NCI-H524 treated with DMSO at 0.1 percent for 48 hours (cell line): ENCODE measurements at places on chromosomes 5 and 9.
A peak's percentile ranks its signal among the peaks of the same experiment; 100 is the strongest.

GRCh38 chr9:137550231-137550621 lies at the start of gene PNPLA7:
Gene PNPLA7, minus strand, starts transcription at chr9:137550402. Its CDS starts 205 bp downstream, at chr9:137550197.
- DNase-seq, result peak; percentile 36

GRCh38 chr9:5897851-5898250 lies 7.2 kb downstream of the MLANA start:
- no peak for DNase-seq

DNA sequence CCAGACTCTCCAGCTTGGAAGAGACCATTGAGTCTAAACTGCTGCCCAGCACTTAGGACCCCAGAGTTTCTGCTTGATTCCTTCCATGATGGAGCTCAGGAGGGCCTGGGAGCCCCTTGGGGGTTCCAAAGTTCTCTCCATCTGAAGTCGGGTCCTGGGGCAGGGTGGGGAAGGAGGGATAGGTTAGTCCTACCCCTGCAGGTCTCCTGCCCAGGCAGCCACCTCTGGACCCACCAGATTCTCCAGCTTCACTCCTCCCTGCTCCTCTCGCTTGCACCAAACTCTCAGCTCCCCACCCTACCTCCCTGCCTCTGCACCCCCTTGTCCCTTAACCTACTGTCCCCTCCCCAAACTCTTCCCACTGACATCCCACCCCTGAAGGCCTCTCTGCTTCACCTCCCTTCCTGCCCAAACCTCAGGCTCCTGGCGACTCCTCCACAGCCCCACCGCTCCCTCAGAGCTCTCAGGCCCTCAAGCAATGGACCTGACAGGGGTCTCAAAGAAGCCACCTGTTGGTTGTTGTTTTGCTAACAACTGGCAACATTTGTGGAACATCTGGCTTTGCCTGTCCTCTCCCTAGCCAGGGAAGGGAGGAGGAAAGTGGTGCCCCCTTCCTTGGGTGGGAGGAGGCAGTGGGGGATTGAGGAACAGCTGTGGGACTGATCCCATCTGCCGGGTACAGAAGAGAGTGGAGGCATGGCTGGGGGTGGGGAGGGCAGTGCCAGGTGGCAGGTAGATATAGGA lies 137.5 kb downstream of the RGS3 start:
- DNase-seq, result peak; percentile 66

GRCh38 chr5:149238540-149238939 lies 33.1 kb upstream of the AFAP1L1 start:
- DNase-seq, result no peak

DNA sequence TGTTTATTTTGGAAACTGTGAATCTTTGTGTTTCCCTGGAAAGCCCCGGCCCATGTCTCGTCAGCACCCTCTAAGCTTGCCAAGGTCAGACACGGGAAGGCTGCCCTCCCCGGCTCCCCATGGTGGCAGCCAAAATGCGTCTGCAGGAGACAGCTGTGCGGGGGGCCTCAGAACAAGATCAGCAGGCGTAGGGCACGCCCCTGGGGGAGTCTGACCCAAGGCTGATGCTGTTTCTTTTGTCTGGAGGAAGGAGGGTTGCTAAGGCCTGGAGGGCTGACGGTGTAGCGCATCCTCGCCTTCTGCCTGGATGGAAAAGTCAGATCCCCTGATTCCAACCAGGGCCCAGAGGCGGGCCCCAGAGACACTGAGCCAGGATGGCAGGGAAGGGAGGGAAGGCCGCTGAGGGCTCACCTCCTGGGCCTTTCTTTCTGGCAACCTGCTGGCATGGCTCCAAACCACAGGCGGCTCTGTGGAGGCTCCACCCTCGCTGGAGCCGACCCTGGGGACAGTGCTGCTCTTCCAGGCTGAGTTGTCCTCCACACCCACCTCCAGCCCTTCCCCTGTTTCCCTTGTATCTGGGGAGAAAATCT lies 57.2 kb downstream of the OLFM1 start:
- DNase-seq, result no peak

DNA sequence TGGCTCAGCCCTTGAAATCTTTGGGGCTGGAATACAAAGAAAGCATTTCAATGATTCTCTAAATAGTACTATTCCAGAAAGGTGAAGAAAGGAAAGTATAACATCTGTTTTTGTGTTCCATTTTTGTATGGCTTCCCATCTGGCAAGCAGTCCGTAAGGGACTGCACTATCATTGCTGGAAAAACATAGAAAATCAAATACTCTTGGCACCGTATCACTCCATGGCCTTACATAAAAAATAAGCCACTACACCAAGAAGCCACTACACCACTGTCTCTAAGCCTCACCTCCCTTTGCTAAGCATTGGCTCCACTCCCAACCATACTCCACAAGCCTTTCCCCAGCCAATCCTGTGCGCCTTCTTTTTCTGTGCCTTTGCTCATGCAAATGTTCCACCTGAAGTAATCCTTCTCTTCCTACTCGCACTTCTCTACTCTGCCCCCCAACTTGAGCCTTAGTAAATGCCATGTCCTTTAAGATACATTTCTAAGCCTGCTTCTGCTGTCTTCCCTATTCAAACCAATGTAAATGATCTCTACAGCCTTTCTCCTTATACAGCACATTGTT lies 454.6 kb upstream of the TUSC1 start:
- DNase-seq, result no peak

GRCh38 chr9:93894691-93895079 lies 60.5 kb downstream of the BARX1 start:
- no peak for DNase-seq

GRCh38 chr9:130406278-130406895 lies 38.4 kb upstream of the ASS1 start:
- DNase-seq, result no peak

DNA sequence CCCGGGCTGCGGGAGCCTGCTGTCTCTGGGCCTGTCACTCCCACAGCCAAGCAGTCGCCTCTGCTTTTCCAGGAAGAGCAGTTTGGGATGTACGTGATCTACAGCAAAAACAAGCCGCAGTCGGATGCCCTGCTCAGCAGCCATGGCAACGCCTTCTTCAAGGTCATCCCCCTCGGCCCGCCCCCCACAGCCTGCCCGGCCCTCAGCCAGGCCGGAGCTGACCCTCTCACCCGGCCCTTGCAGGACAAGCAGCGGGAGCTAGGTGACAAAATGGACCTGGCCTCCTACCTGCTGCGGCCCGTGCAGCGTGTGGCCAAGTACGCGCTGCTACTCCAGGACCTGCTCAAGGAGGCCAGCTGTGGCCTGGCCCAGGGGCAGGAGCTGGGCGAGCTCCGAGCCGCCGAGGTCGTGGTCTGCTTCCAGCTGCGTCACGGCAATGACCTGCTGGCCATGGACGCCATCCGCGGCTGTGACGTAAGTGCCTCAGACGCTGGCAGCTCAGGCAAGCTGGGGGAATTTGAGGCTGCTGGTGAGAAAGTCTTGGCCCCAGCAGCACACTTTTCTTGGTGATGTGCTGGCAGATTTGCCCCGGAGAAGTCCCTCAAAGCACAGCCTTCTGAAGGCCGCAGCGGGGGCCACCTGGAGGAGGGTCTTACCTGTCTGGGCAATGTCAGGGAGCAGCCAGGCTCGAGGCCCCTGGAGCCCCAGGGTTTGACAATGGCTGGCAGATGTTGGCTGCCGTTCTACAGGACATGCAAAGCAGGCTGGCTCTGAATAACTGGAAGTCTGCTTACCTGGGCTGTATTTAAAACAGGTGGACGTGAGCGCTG lies 20.1 kb upstream of the LRRC14B start:
- DNase-seq, result no peak

- DNase-seq, result no peak
These were observed 94.1 kb downstream of the FGF18 start for GRCh38 chr5:171513591-171513990.

- no peak for DNase-seq
These were observed 230.3 kb downstream of the PAPPA start for GRCh38 chr9:116383936-116384335.

DNA sequence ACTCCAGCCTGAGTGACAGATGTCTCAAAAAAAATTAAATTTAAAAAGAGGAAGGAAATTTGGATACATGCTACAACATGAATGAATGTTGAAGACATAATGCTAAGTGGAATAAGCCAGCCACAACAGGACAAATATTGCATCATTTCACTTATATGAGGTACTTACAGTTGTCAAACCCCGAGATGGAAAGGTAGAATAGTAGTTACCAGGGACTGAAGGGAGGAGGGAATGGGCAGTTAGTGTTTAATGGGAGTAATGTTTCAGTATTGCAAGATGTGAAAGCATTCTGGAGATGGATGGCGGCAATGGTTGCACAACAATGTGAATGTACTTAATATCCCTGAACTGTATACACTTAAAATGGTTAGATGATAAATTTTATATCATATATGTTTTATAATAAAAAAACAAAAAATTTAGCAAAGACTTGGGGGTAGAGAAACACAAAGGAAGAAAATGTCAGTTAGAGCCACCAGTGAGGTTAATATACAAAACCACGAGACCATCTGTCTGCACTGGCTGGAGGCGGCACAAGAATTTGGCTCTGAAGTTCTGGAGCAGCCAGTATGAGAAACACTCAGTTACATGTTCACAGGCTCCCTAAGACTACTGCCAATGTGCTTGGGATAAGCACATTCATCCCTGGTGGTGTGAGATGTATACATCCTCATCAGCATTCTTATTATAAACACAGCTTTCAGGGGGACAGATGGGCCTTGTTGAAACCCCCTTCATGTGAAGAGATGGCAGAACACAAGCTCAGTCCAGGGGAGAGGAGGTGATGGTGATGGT lies 37.0 kb upstream of the RPS23 start:
- DNase-seq, result no peak

GRCh38 chr9:26247861-26248260 lies 569.6 kb upstream of the TUSC1 start:
- no peak for DNase-seq

GRCh38 chr5:102918986-102919610 lies 164.0 kb downstream of the PAM start:
- DNase-seq, result peak; percentile 23

- no peak for DNase-seq
These were observed 572.5 kb upstream of the RGMB start for GRCh38 chr5:98200726-98201541.

- DNase-seq, result no peak
These were observed 34.0 kb upstream of the NCS1 start for GRCh38 chr9:130138171-130138653.

DNA sequence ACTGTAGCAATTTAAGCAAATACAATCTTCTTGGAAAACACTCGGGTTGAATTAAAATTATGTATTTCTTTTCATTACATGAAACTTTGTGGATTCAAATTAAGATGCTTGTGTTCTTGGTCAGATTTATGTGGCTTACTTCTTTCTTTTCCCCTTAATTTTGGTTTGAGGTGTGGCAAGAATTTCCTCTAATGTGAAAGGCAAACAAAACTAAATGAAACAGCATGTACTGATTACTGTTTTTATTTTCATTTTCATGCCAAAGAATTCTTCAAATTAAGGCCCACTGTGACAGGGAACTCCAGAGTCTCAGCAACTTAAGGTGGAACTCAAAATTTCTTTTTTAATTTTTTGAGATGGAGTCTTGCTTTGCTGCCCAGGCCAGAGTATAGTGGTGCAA lies at the start of gene OMD:
TSS of gene OMD (minus strand) at position 132 of the 400 bp plus-strand sequence. CDS start 6,913 bp downstream, outside the sequence.
- no peak for DNase-seq

DNA sequence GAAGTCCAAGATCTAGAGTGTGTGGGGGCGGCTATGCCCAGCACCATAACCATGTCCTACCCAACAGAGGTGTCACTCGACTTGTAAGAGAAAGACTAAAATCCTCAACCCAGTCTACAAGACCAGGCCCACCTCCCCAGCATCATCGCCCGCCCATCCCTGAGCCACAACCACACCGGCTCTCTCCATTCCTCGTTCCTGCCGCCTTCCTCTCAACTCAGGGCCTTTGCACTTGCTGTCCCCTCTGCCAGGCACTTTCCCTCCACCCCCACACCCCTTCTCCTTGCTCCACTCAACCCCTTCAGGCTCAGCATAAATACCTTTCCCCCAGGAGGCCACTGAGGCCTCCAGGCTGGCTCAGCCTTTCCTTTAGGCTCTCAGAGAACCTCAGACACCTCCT lies 69.3 kb downstream of the PAX5 start:
- DNase-seq, result no peak

DNA sequence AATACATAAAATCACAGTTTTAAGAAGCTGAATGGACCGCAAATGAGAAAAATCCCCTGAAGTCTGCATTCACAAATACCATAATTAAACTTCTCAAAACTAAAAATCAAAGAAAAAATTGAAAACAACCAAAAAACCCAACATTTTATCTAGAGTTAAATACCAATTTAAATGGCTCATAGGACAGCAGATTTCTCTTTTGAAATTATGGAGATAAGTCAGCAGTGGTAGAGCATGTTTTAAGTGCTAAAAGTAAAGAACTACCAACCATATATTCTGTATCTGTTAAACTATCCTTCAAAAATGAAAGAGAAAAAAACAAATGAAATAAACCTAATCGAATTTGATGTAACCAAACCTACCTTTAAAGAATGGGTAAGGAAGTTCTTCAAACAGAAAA lies 862.8 kb downstream of the TAF11L14 start:
- no peak for DNase-seq

DNA sequence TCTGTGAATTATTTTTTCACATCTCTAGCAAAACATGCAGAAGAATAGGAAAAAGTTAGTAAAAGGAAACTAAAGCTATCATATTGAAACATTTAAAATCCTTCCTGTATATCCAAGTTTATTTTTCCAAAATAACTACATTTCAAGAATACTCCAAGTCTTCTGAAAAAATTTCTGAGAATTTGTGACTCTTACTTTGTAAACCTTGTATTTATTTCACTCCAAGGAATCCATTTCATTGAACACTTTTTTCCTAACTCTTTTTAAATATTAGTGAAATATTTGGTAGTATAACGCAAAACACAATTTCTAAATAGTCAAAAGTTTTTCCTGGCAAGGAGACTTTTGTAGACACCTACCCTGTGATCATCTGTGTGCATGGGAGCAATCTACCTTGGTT lies 19.3 kb downstream of the ECM2 start:
- no peak for DNase-seq

GRCh38 chr9:112032743-112033142 lies 136.1 kb downstream of the UGCG start:
- no peak for DNase-seq

- DNase-seq, result peak; percentile 98
These were observed 588.5 kb downstream of the MTRR start for GRCh38 chr5:8457187-8458037.

DNA sequence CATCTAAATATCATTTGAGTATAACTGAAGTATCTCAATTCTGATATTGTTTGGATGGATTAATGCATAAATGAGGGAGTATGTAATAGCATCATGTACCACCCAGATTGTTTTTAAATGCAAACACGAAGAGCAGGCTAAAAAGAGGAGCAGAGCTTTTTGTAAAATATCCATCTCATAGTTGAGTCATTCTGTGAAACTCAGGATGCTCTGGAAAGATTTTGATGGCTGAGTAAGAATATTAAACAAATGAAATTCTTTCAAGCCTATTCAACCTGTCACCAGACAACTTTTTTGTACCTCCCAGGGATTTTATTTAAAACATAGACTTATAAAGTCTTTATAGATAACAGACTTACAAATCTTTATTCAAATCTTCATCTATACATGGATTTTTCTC lies 625.9 kb downstream of the TLE4 start:
- no peak for DNase-seq
